ENCODE measurements at places on chromosomes 12 and 14.

DNA sequence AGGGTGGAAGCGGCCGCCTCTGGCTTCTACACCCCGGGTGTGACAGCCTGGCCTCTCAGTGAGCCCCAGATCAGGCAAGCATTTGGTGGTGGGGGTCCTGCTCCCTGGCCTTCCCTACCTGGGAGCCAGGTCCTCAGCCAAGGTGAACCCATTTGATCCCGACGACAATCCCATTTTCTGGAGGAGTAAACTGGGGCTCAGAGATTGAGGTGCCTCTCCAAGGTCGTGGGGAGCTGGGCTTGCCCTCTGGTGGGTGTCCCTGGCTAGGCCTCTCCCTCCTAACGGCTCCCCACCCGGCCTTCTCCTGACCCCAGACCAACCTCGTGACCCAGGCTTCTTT lies 2.7 kb upstream of the EXOC3L4 start:
- no peak for DNase-seq

DNA sequence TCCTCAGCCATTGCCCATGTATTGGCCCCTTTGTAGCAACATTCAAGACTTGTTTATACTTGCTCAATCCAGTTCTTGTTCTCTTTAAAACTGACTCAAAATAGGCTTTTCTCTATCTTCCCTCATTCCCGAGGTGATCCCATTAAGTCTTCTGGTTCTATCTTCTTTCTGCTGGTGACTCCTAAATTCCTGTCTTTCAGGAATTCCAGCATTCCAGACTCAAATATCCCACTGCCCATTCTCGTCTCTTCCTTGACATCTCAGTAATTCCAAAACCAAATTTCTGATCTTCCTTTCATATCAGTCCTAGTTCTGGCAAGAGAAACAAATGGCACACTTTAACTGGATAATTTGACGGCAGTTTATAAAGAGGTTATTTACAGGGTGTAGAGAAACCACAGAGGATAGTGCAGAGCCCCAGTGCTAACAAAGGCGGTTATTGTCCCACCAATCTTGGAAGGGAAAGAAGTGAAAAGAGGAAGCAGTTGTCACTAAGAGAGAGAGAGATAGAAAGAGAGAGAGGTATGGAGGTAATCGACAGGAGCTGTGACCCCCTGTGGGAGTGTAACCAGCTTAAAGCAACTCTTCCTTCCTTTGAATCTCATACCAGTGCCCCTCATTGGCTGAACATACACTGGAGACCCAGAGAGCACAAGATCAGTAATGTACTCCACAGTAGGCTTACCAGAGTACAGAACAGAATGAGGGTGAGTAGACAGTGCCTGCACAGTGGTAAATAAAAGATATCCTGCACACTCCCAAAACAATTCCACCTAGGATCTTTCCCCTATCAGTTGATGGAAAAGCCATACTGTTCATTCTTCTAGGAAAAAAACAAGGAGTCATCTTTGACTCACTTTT lies 177.6 kb upstream of the LMNTD1 start:
- DNase-seq = no peak

DNA sequence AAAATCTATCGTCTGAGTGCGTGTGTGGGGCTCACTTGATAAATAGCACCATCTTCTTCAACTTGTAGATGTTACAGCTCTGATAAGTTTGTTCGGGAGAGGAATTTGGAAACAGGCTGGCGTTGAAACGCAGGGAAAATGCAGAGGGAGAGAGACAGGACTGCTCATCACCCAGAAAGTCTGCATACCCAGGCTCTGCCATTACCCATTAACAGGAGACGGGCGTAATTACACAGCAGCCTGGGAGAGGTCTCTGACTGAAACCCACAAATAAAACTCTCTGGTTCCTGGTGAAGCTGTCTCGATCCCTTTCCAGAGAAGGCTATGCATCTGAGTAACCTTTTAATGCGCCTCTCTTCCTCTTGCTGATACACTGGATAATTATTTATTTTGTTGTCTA lies 547.3 kb downstream of the BCL11B start:
- no peak for DNase-seq

GRCh38 chr12:46269429-46270241 lies 792 bp upstream of the SLC38A1 start:
- DNase-seq = peak; percentile 2

GRCh38 chr12:114995891-114996290 lies 311.9 kb upstream of the TBX3 start:
- peak; percentile 18 for DNase-seq

- DNase-seq = no peak
Measured at GRCh38 chr14:105058521-105059034, 6.7 kb downstream of the GPR132 start.

GRCh38 chr14:105010891-105011291 lies 10.0 kb downstream of the CDCA4 start:
- no peak for DNase-seq

DNA sequence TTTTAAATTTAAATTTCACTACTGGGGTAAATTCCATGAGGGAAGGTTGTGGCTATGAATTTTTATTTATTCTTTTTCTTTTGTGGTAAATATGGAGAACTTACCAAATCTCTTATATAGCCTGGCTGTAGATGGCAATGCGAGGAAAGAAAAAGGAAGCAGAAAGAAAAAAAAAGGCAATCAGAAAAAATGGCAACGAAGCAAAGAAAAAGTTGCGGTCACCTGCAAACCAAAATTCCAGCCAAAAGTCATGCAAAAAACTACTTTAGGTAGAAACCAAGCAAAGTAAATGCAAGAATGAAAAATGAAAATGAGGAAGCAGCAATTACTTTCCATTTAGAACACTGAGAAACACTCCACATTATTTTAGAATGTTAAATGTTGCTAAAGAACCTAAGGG lies 69.5 kb upstream of the GNPNAT1 start:
- DNase-seq = no peak

DNA sequence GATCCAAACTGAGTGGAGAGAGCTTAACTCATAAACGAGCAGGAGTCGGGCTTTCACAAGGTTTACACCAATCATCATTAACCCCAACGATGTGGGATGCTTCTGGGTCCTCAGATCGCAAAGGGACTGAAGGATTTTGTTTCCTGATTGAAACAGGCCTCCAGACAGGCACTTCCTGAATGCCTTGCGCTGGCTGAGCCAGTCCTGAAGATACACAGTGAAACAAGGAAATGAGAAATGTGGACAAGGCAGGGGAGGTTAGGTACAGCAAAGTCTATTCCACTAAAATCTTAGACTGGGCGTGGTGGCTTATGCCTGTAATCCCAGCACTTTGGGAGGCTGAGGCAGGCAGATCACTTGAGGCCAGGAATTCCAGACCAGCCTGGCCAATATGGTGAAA lies 30.7 kb downstream of the RBM19 start:
- DNase-seq = no peak

- DNase-seq = no peak
Measured at GRCh38 chr12:78918268-78918667, 53.7 kb downstream of the SYT1 start.

DNA sequence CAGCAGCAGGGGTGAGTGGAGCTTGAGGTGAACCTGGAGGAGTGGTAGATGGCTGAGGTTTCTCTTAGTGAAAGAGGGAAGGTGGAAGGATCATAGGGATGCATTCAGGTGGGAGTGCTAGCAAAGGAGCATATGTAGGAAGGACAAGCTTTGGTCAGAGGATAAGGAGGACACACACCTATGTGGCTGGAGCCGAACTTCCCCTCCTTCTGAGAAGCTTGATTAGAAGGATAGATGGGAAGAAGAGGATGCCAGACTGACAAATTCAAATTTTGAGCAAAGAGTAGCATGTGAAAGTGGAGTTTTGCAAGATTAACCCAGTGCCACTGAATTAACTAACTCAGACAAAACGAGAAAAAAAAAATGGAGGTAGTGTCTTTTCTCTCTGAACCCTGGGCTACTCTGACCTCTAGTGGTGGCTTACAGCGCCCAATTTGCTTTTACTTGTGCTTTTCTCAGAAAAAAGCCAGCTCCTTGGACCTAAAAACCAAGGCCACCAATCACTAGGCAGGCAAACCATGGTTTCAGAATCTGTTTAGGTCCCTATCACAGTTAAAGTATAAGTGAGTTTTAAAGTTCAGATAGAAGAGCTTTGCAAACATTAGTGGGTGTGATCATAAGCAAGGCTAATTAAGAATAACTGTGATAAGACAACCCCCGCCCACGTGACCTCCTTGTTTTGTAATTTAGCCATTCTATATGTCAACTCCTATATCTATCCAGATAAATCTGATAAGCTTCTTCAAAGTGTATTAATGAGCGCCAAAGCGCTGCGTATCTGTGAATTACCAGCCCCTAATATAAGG lies 15.5 kb downstream of the EMP1 start:
- DNase-seq = peak; percentile 80

- peak; percentile 59 for DNase-seq
Measured at GRCh38 chr12:56257491-56258067, 605 bp downstream of the ANKRD52 start.

DNA sequence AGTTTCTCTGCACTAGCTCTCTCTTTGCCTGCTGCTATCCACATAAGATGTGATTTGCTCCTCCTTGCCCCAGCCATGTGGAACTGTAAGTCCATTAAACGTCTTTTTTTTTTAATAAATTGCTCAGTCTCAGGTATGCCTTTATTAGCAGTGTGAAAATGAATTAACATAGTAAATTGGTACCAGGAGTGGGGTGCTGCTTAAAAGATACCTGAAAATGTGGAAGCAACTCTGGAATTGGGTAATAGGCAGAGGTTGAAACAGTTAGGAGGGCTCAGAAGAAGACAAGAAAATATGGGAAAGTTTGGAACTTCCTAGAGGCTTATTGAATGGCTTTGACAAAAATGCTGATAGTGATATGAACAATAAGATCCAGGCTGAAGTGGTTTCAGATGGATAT lies 159.8 kb downstream of the FSCB start:
- no peak for DNase-seq

GRCh38 chr12:121860257-121860656 lies 1.6 kb upstream of the HPD start:
- no peak for DNase-seq

GRCh38 chr12:9340422-9341259 lies 132.4 kb upstream of the PZP start:
- DNase-seq = peak; percentile 41

GRCh38 chr14:77616133-77616453 lies 344 bp downstream of the SPTLC2 start:
- peak; percentile 48 for DNase-seq

DNA sequence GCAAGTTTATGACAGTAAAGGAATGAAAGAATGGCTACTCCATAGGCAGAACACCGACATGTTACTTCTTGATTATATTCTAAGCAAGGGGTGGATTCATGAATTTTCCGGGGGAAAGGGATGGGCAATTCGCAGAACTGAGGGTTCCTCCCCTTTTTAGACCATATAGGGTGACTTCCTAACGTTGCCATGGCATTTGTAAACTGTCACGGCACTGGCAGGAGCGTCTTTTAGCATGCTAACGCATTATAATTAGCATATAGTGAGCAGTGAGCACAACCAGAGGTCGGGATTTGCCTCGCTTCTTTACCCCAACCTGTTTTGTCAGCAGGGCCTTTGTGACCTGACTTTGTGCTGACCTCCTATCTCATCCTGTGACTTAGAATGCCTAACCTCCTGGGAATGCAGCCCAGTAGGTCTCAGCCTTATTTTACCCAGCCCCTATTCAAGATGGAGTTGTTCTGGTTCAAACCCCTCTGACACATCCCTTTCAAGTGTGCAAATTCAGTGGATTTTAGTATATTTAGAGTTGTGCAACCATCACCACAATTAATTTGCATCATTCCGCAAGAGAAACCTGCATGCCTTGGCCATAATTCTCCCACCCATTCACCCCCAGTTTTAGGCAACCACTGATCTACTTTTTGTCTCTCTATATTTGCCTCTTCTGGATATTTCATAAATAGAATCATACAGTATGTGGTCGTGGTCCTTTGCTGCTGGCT lies 27.4 kb downstream of the PALS1 start:
- DNase-seq = no peak

- DNase-seq = peak; percentile 73
Measured at GRCh38 chr12:116161588-116161987, 115.9 kb downstream of the MED13L start.

- DNase-seq = no peak
Measured at GRCh38 chr12:52607314-52607713, 6.1 kb upstream of the KRT72 start.

GRCh38 chr14:99459481-99460100 lies 21.1 kb downstream of the SETD3 start:
- DNase-seq = no peak

- DNase-seq = peak; percentile 47
Measured at GRCh38 chr12:127579446-127579845, 687.5 kb upstream of the TMEM132C start.

DNA sequence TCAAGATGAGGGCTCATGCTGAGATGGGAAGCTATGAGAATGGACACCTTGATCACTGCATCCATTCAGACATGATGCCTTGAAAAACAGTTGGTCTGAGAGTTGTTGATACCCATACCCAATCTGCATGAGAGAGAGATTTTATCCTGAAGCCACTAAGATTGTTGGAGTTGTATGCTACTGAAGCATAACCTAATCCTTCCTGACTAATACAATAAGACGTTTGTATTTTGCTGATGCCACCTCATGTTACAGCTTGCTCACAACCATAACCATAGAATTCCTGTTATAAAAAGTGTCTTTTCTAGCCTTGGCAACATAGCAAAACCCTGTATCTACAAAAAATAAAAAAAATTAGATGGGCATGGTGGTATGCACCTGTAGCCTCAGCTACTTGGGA lies 12.7 kb upstream of the SERPINA1 start:
- DNase-seq = peak; percentile 70

DNA sequence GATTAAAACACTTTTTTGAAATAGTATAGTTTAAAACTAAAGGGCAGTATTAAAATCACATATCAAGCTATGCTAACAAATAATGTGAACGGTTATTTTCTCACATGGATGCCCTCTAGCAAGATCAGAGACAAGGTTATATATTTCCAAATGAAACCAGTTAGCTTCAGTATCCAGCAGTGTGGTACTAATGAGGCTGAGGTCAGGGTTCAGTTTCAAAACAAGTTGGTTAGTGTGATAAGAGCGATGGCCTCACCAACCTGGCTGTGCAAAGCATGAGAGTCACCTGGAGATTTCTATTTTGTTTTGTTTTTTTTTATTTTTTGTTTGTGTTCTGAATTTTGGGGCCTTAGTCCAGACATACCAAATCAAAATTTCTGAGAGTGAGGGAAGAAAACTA lies 352.2 kb upstream of the KITLG start:
- no peak for DNase-seq

- peak; percentile 66 for DNase-seq
Measured at GRCh38 chr12:56629459-56630179, 507 bp downstream of the BAZ2A start.

DNA sequence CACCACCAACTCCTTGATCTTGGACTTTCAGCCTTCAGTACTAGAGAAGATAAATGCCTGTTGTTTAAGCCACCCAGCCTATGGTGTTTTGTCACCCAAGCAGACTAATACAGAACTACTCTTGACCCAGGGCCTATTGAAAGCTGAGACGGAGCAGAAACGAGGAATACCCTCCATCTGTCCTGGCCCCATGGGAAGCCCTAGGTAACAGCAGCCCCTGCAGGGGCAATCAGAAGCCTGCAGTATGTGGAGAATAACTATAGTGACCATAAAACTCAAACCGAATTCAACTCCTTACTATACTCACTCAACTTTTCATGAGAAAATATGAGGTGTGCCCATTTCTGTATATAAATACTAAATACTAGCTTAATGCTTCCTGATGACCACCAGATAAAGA lies 307.4 kb downstream of the NUAK1 start:
- no peak for DNase-seq

GRCh38 chr12:67671419-67671818 lies 22.9 kb downstream of the DYRK2 start:
- peak; percentile 63 for DNase-seq

Data from GM23248 (cell line).